Omental fat pad (tissue), 4 donors: ENCODE measurements at places on chromosomes 1 and 21.

- no peak for DNase-seq
Observed at GRCh38 chr1:162178432-162178831, 108.9 kb downstream of the NOS1AP start.

- no peak for DNase-seq
Observed at GRCh38 chr21:29084372-29084771, 10.9 kb upstream of the CCT8 start.

GRCh38 chr1:114093624-114094362 is 59.9 kb downstream of the SYT6 start:
- DNase-seq = no peak

GRCh38 chr1:182069028-182069466 is 7.5 kb upstream of the ZNF648 start:
- DNase-seq = no peak

DNA sequence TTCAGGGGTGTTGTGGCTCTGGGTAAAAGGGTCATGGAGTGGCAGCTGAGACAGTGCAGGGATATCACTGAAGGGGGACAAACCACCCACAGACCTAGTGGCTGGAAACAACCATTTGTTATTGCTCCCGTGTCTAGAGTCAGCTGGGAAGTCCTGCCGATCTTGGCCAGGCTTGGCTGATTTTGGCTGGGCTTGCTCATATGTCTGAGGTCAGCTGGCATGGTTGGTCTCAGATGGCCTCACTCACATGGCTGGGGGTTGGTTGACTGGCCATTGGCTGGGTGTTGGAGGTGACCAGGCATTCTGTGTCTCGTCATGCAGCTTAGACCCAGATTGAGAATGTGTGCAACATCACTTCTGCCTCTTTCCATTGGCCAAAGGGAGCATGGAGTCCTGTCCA is 203.8 kb upstream of the POU3F1 start:
- DNase-seq = no peak
